ENCODE measurements at places on chromosomes 4 and X.

DNA sequence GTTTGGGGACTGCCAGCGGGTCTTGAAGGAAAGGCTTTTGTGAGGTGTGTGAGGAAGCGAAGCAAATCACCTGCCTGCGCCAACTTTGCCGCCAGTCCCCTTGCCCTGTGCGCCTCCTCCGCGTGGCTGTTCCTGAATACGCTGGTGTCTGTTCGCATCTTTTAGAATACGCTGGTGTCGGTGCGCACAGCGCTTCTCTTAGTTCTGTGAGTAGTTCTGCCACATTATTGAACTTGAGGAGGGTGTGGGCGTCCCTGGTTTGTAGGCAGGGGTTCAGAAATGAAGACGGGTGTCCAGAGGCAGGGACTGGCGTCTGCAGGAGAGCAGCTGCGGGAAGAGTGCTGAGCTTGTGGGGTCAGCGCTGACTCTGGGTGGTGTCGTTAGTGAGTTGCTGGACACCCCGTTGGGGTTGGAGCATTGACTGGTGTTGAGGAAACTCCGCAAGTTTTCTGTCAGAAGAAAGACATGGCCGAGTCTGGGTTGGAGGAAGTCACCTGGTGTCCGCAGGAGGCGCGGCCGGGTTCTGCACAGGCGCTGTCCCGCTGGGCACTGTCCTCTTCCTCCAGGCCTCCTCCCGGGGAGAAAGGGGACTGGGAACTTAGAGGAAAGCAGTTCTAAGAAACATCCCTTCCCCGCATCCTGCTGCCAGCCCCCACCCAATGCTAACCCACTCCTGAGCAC is 930 bp downstream of the ZNF718 start:
- DNase-seq = no peak

- DNase-seq = no peak
Observed at GRCh38 chr4:176548571-176548970, 228.8 kb downstream of the SPCS3 start.

DNA sequence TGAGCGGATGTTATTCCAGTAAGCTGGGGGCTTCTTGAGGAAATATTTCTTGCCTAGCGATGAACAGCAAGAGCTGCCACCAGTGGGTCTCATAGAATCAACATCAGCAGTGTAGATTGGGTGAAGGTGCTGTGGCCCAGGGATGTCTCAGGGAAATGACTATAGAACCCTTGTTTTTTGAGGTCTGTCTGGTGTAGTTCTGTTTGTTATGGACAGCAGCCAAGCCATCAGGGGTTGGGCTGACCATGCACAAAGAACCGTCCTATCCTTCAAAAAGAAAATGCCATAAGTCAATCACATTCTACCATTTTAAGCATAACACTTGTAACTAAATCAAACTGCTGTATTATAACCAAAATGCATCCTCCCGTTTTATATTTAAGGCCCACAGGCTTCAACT is 17.3 kb upstream of the C1GALT1C1 start:
- no peak for DNase-seq

GRCh38 chrX:38881727-38882126 is 80.5 kb downstream of the MID1IP1 start:
- DNase-seq = no peak

GRCh38 chr4:3179126-3179706 is 69.7 kb upstream of the MSANTD1 start:
- DNase-seq = no peak

GRCh38 chrX:580030-580429 is 50.6 kb upstream of the SHOX start:
- DNase-seq = no peak

- DNase-seq = peak; percentile 10
Observed at GRCh38 chrX:40004246-40004535, 93.6 kb downstream of the BCOR start.

GRCh38 chrX:47623540-47624027 is 3.9 kb upstream of the SYN1 start:
- peak; percentile 85 for DNase-seq

DNA sequence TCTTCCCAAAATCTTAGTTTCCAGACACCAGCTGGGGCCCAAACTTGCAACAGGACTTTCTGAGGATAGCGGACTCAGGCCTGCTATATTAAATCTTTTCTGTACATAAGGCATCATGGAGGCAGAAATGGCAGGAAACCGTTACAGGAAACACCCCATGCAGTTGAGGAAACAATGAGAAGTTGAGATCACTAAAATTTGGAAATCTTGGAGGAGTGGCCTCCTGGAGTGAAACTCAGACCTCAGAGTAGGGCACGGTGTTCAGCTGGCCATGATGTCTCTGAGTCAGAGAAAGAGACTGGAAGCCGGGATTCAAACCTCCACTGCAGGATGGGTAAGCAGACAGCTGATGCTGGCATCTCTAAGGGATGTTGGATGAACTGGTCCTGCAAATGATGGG is 372.6 kb upstream of the CTSO start:
- DNase-seq = no peak

- DNase-seq = no peak
Observed at GRCh38 chr4:33104273-33104672, 2384.1 kb downstream of the PCDH7 start.

- no peak for DNase-seq
Observed at GRCh38 chr4:155960522-155960921, 6.9 kb upstream of the CTSO start.

- no peak for DNase-seq
Observed at GRCh38 chr4:146458594-146458993, 63.1 kb downstream of the SLC10A7 start.

- DNase-seq = no peak
Observed at GRCh38 chrX:31136144-31136611, 64.3 kb upstream of the FTHL17 start.

GRCh38 chr4:153290134-153290533 is 54.4 kb upstream of the MND1 start:
- DNase-seq = no peak

DNA sequence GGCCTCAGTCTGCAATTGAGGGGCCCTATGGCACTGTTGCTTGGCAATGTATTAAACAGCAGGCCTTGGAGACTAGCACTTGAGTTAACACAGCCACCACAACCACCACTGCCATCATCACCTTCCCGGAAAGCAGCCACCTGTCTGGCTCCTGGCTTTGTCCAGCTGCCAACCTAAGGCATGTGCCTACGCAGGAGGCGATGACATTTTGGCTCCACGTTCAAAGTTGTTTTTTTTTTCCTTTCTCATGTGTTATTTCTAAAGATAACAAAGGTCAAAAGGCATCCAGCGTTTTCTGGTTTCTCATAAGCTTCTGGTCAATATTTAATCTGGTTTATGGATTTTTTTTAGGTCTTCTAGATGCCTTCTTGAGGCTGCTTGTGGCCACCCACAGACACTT is 7.5 kb downstream of the CLDN2 start:
- DNase-seq = no peak

DNA sequence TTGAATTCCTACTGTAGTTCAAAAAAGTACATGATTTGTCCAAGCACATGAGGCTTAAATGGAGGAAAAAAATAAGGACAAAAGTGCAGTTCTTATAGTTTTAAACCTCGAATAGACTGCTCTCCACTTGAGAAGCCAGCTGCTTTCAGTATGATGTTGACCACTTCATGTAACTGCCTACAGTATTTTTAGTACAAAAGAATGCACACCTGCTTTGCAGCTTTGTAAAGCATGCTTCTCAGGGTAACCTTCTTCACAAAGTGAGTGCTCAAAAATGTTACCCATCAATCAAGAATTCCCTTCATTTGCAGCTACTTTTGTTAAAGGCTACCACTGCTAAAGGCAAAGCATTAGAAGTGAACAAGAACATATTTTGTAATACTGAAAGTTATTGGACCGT is 83.4 kb upstream of the FAM47B start:
- DNase-seq = no peak

- DNase-seq = no peak
Observed at GRCh38 chr4:185344743-185345538, 50.8 kb downstream of the LRP2BP start.

DNA sequence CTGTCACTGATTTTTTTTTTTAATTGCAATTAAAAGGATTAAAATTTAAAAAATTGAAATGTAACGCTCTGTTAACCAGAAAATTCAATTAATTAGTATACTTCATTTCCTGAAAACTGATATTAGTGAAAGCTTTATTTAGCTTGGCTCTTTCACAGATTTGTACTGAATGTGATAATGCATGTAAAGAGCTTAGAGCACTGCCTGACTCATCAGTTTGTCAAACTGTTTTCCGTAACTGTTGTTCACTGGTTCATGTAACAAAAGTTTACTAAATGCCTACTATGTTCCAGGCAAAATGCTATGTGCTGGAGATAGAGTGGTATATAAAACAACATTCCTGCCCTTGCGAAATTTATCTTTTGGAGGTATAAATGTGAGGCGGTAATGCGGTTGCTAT is 471.7 kb downstream of the SH2D1A start:
- no peak for DNase-seq

DNA sequence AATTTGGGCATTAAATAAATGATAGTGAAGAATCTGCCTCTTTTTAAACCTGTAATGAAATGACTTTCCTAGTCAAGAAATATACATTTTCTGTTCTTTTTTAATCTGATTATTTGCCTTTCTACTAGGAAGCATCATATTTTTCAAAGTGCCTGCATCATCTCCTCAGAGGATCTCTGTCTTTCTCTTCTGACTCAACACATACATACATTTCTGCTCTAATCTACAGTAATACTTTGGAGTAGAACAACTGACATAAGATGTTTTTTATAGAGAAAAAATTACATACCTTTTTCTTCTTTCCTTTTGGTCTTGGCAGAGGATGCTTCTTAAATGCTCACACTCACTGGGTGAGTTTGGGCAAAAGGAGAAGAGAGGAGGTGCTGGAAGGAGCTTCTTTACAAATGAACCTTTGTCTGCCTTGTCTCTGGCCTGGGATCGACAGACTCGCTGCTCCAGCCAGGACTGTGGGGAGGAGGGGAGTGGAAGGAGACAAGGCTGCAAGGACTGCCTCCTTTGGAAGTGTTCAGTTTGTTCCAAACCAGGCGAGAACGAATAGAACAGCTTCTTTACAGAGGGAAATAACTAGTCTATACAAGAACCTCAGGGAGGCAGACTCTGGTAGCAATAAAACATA is at the start of gene SCRG1:
SCRG1 (minus strand) TSS at position 338 of the 637 bp plus-strand sequence. CDS start 7,702 bp downstream, outside the sequence.
- DNase-seq = no peak

DNA sequence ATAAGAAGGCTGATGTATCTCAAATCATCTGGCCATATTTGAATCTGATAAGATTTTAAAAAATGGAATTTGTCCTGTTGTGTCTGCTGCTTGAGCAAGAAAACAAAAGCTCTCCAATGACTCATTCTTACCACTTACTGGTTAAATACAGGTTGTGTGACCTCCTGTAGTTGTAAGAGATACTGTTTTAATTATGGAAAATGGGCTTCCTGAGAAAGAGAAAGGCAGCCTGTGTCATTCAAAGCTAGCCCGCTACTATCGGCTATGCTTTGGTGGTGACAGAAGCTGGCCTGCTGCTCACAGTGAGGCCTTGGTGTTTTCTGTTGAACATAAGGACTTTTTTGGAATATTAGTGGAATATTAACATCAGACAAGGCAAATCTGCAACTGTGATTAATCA is 1722.1 kb upstream of the PCDH10 start:
- no peak for DNase-seq

GRCh38 chr4:8280158-8280875 is 10.8 kb downstream of the HTRA3 start:
- DNase-seq = no peak

DNA sequence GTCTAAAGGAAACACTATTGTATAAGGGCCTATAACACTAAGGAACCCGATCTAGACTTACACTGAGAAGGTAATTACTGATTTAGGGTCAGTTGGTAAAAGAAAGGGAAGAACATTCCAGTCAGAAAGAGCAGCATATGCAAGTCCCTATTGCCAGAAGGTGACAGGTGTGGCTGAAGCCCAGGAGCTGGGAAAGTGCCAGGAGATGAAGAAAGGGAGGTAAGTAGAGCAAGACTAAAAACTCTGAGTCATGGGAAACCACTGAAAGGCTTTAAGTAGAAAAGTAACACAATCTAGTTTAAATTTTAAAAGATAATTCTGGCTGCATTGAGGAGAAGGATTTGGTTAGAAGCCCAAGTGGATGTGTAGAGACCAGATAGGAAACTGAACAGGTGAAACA is 77.7 kb upstream of the INTU start:
- DNase-seq = no peak

DNA sequence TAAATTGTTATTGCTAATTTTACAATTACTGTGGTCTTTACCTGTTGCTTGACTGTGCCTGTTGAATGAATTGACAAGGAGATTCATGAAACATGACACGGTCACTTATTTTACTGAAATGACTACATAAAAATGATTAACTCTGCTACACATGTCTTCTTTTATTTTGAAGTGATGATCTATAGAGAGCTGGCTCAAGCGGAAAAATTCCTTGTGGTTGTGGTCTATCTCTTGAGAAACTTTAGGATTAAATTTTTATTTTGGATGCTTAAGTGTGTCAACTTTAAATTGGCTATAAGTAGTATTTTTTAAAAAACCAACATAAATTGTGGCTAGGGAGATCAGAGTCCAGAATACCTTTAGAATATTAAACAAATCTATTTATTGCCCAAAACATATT is 131.8 kb upstream of the PITX2 start:
- no peak for DNase-seq

GRCh38 chr4:165472943-165473676 is 94.3 kb downstream of the CPE start:
- no peak for DNase-seq

- DNase-seq = peak; percentile 37
Observed at GRCh38 chrX:133838761-133839676, 146.4 kb downstream of the GPC3 start.

- peak; percentile 28 for DNase-seq
Observed at GRCh38 chr4:116223040-116223732, 862.2 kb downstream of the TRAM1L1 start.

DNA sequence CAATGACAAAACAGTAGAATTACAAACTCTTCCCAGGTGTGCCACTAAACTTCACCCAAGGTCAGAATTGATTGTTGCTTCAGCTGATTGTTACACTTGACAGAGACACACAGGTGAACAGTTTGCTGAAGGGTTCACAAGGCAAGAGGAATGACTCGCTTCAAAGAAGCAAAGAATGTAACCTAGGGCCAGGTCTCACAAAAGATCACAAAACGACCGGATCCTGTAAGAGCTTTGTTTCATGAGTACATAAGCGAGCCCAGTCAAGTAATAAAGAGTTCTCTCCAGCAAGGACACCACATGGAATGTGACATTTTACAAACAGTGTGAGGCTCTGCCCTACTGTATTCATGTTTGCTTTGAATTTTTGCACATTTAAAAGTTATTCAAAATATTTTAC is 9.1 kb downstream of the LNX1 start:
- no peak for DNase-seq

DNA sequence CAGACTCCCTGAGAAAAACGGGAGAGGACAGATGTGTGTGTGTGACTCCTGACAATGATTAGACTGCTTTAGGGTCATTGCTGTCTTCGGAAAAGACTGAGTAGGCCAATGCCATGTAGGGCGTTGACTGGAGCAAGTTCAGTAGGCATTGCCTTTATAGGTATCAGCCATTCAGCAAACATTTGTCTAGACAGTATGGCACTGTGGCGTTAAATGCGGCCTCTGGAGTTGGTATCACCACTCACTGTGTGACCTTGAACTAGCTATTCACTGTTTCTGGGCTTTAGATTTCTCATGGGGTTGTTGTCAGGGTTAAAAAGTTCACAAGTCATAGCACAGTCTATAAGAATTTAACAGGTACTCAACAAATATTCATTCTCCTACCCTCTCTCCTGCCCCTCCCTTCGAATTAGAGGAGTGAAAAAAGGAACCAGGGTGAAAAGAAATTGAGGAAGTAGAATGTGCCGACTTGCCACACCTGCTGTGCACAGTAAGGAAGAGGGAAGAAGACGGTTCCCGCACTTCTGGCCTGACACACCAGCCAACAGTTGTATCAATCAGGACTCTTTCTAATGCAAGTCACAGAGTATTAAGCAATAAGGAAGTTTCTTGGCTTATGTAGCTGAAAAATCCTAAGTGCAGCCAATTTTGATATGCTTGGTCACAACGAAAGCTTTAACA is 83.2 kb upstream of the PLAC8 start:
- no peak for DNase-seq

Measured in retina (tissue), 1 donor.